ENCODE measurements at places on chromosomes 1 and 21. TPM values are rescaled to one million over a fixed set of nuclear protein-coding genes. Genes with fewer than 3 reads are reported as not detected.

The BTBD8 gene
- 61.1 TPM for total RNA-seq

The PCP4 gene
- total RNA-seq, result 6.1 TPM

DNA sequence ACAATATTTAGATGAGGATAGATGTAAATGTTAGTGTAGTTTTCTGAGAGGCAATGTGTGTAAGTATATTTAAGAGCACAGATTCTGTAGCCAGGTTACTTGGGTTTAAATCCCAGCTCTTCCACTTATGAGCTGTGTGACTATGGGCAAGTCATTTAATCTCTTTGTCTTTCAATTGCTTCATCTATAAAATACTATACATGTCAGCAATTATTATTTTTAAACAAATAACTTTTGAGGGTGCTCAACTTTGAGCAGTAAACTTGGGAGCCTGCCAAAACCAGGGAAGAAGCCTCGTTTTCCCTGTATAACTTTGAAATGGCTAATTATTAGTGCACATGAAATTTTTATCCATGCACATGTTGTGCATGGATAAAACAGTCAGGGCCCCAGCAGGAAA lies 222.8 kb downstream of the FOXD2 start:
- DNase-seq, result no peak

DNA sequence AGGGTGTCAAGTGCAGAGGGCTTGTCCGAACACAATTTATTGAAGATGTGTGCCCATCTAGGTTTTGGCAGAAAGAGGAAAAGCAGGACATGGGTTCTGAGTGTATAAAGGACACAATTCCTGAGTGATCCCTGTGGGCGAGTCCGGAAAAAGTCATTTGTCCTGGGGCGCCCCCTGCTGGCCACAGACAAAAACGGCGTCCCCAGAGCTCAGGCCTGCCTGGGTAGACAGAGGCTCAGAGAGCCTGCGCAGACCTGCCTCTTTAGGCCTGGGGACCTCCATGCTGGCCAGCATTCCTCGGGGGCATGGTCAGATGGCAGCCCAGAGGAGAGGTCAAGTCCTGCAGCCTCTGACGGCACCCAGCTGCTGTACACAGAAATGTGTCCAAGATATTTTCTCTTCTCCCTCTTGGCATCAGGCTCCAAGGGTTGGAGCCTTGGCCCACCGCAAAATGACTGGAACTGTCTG lies 65.5 kb upstream of the LRP8 start:
- peak; percentile 52 for DNase-seq

DNA sequence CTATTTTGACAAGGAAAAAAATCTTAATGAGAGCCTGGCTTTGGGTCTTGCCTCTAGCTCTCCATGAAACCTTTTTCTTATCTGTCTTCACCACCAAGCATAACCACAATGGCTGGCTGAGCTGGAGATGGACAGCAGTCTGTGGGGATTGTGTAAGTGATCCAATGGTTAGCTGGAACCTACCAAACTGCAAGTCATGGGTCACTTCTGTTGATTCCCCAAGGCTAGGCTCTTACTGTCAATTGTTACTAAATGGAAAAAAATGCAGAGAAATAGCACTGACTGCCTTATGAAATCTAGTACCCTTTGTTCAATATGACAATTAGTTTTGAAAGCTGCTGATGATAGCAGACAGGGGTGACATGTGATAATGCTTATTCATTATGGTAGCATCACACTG lies 359.0 kb downstream of the ST6GALNAC3 start:
- no peak for DNase-seq

GRCh38 chr1:39065542-39065941 lies 39.4 kb downstream of the NDUFS5 start:
- no peak for DNase-seq

- no peak for DNase-seq
Measured at GRCh38 chr1:97158691-97159096, 437.1 kb downstream of the PTBP2 start.

All from frontal cortex (tissue), 4 donors.